Muscle of back (tissue), 13 donors: ENCODE measurements at places on chromosomes 1 and 21. TPM values are rescaled to one million over a fixed set of nuclear protein-coding genes. Genes with fewer than 3 reads are reported as not detected.

The AMPD1 gene
- 68.9 TPM for polyA plus RNA-seq

The PCP4 gene
- polyA plus RNA-seq: 1.1 TPM

The RPL11 gene
- 2,897 TPM for polyA plus RNA-seq

The RIMKLA gene
- polyA plus RNA-seq: 1.7 TPM

The XCL1 gene
- not detected for polyA plus RNA-seq

The TMPRSS2 gene
- polyA plus RNA-seq: not detected

The CYP4Z1 gene
- polyA plus RNA-seq: 0.11 TPM

The FCRLB gene
- polyA plus RNA-seq: 0.42 TPM

The AADACL4 gene
- polyA plus RNA-seq: not detected

The OR2L2 gene
- not detected for polyA plus RNA-seq
